ENCODE measurements at places on chromosomes 1 and 21.
A peak's percentile ranks its signal among the peaks of the same experiment; 100 is the strongest.

- DNase-seq: no peak
These were observed 88.3 kb downstream of the LRRC40 start for GRCh38 chr1:70117046-70117445.

DNA sequence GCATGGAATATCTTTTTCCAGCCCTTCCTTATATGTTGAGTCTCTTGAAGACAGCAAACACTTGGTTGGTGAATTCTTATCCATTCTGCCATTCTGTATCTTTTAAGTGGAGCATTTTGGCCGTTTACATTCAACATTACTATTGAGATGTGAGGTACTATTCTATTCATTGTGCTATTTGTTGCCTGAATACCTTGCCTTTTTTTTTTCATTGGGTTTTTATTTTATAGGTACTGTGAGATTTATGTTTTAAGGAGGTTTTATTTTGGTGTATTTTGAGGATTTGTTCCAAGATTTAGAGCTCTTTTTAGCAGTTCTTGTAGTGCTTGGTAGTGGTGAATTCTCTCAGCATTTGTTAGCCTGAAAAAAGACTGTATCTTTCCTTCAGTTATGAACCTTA lies 60.6 kb upstream of the ASPM start:
- DNase-seq: no peak

DNA sequence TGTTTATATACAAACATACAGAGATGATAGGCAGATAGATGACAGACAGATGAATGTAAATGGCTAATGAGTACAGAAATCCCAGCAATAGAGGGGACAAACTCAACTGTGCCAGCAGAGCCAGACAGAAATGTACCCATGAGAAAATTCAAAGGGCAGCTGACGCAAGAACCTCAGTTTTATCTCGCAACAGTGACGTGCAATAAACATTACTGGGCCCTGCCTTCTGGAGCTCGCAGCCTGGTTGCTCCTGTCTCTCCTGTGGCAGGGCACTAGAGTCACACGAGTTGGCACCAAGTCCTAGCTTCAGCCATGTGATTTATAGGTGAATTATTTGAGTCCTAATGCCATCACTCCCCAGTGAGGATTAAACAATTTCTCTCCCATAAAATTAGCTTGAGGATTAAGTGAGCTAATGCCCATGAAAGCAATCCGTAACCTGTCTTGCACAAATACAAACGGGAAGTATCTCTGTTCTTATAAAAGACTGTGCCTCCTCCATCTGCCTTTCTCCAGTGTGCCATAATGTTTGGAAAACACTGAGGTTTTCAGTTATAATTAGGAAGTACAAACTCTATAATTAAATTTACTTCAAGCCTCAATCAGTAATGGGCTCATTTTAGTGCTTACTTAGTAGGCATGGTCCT lies 50.7 kb downstream of the VAV3 start:
- DNase-seq: no peak

DNA sequence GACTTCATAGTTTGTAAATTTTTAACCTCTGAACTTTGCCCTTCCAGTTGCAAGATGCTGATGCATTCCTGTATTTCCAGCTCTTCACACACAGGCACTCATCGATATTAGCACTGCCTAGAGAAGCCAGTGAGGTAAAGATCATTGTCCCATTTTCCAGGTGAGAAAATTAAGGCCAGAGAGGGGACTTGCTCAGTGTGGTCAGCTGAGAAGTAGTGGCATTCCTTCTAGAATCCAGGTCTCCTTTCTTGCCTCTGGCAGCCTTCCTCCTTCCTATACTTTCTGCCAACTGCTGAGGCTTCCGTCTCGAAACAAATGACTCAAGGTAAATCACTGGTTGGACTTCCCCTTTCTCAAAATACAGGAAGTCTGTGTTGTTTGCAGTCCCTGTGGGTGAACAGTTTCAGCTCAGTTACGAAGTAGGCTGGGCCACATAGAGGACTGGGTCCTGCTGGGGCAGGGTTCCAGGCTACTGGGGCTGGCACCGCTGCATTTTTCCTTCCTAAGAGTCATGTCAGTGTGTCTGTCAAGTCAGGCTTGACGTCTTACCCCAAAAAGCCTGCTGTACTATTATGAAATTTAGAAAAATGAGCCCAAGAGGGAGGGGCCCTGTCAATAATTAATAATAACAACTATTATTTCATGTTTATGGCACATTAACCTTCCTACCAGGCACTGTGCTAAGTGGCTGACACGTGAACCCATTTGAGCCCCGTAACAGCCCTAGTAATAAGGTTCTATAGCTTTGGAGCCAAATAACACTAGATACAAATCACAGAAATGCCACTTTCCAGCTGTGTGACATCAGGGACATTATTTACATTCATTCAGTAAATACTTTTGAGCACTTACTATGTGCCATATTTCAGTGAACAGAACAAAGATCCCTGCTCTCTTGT lies 16.6 kb upstream of the RNF19B start:
- no peak for DNase-seq

DNA sequence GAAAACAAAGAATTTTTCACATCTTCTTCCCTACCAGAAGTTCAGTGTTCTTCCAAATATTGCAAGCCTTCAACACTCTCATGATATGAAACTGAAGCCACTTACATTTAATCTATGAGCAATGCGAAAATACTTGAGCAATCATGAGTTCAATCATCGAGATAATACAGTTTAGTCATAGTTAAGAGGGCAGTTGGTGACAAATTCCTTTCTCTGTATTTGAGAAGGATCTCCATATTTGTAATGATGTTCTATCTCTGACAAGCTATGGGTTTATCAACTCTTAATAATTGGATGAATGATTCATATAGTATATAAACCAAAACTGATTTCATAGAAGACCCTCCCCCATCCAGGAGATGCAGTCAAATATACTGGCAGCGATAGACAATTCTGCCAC lies 29.7 kb upstream of the PYHIN1 start:
- no peak for DNase-seq

- peak; percentile 19 for DNase-seq
These were observed 5.0 kb downstream of the MTR start for GRCh38 chr1:236800002-236800620.

DNA sequence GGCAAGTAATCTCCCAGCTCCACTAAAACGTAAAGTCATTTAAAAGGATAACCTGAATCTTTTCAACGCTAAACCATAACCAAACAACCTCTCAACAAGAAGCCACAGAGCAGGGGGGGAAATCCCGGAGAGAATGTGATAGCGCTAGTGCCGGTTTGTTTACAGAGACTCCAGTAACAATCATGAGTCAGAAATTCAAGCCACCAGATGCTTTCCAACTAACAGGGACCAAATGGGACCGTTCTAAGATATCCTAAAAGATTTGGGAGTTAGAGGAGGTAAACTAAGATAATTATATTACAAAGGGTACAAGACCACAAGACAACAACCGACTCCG lies 825 bp downstream of the DCAF8 start:
- DNase-seq: no peak

- DNase-seq: no peak
These were observed 7.9 kb upstream of the IER5 start for GRCh38 chr1:181080556-181080955.

DNA sequence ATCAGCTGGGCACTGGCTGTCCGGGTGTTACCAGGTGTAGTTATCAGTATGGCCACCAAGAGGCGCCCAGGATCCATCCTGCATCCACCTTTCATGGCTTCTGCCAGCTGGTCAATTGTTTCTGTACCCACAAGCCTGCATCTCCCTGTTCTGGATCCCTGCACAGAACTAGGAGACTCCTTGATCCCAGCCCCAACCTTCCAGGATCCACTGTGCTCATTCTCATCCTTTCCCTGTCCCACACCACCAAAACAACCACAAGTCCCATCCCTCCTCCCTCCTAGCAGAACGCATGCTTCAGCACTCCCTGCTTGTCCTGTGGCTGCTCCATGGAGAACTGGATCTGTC lies 27.2 kb upstream of the FOXE3 start:
- DNase-seq: peak; percentile 90

DNA sequence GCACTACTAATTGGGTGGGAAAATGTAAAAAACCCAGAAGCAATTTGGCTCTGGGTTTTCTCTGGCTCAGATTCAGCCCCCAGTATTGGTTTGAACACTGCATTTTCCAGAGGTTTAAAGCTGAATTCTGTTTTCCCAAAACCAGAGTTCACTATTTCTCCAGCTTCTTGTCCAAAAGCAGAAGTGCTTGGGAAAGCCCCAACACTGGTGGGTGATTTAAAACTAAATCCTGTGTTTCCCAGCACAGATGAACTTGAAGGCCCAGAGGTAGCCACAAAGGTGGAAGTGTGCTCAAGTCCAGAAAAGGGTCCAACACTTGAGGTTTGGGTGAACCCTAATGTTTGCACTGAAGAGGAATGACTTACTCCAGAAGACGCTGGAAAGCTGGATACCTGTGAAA lies 678 bp downstream of the MCM3AP start:
- no peak for DNase-seq

DNA sequence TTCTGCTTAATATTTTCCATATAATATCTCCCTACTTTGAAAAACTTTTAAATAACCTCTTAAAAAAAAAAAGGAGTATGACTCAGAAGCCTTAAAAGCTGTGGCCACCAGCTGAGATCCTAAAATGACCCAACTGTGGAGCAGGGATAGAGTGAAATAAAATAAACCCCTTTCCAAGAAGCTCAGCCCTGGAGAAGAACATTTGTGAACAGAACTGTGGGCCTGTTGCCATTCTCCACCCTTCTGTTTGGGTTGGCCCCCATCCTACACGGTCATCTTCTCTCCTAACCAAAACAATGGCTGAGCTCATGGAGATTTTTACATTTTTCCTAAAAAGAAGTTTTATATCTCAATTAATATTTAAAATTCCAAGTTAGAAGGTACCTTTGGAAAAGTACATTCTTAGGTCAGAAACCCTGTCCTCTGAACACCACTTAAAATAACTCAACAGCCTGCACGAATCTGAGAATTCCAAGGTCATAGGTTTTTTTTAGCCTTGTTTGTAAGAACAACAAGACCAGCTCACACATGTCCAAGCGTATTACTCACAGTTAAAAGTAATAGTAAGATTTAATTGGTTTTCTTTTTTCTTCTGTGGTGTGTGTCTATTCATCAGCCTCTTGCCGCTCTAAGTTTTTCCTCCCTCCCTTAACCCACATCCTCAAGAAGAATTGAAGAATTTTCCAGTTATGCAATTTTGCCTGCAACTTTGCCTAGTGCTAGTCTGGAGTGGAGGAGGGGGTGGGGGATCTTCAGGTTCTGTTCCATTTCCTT lies 107.7 kb upstream of the ERRFI1 start:
- DNase-seq: peak; percentile 63

GRCh38 chr1:111605576-111605975 lies 14.0 kb upstream of the RAP1A start:
- DNase-seq: no peak

DNA sequence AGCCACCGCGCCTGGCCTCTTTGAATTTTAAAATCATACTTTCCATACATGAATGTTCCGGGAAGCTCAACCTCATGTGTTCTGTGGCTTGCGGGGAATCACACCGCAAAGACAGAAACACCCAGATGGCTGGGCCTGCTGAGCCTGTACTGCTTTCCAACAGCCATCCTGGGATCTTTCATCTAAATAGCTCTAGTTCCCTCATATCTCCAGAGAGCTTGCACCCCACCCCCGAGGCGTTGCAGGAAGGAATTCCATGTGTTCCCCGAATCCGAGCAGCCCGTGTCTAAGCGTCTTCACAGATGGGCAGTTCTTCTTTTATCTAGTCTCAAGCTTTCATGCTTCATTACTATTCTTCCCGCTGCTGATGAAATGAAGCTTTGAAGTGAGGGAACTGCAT lies 66.4 kb downstream of the IGSF21 start:
- DNase-seq: no peak

DNA sequence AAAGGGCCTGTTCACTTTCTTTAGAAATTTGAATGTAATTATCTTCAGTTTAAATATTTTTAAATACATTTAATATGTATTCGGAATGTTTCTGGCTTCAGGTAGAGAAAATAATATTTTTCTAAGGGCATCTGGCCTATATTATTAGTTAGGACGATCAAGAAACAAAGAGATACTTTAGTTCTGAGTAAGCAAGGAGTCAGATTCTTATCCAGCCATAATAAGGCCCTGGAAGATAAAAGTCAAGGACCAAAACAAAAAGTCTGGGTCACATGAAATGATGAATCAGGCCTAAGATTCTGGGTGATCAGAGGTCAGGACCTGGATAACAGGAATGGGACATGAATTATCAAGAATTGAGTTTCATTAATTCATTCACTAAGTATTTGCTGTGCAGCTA lies 6.3 kb downstream of the PHC2 start:
- DNase-seq: no peak

DNA sequence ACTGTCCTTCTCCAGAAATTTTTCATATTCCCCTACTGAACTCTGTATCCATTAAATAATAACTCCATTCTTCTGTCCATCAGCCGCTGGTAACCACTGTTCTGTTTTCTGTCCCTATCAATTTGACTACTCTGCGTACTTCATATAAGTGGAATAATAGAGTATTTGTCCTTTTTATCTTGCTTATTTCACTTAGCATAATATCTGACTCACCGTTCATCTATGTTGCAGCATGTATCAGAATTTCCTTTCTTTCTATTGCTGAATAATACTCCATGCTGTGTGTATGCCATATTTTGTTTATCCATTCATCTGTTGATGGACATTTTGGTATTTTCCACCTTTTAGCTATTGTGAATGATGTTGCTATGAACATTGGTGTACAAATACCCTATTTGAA lies 71.9 kb downstream of the CEP350 start:
- DNase-seq: no peak

- DNase-seq: no peak
These were observed 57.0 kb downstream of the LRRC53 start for GRCh38 chr1:74455390-74455789.

Measured in eye (tissue), 1 donor.